Bronchial epithelial cell (primary cell): ENCODE measurements at places on chromosomes 4 and X. TPM values are rescaled to one million over a fixed set of nuclear protein-coding genes. Genes with fewer than 3 reads are reported as not detected.

Gene REELD1
- total RNA-seq = under 0.01 TPM in 1 of 2 replicates, not detected in the other

DNA sequence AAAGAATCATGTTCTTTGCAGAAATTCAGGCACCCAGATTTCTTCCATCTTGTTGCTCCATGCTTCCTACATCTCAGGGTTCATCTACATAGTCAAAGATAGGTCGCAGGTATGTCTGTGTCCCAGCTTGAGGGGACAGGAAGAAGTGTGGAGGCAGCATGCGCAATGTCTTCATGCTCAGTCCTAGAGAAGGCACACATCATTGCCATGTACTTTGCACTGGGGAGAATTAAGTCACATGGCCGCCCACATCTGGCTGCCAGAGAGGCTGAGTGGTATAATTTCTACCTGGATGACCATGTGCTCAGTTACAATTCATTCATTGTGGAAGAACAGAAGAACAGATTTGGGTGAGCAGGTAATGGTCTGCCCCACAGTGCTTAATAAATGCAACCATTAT lies 54.1 kb downstream of the GAB1 start:
- DNase-seq = no peak

Gene DUSP21
- not detected in 2 replicates for total RNA-seq

Gene APLN
- under 0.01 and 0.13 TPM in 2 replicates for total RNA-seq

Gene ASB5
- total RNA-seq = not detected in 2 replicates

Gene GLRA2
- total RNA-seq = not detected in 2 replicates

- DNase-seq = no peak
These were observed 47.6 kb upstream of the NKAP start for GRCh38 chrX:119991005-119991787.

- DNase-seq = no peak
These were observed 43.7 kb downstream of the FAT4 start for GRCh38 chr4:125358453-125358852.

- no peak for DNase-seq
These were observed 79.5 kb downstream of the SPRY1 start for GRCh38 chr4:123476089-123476488.

DNA sequence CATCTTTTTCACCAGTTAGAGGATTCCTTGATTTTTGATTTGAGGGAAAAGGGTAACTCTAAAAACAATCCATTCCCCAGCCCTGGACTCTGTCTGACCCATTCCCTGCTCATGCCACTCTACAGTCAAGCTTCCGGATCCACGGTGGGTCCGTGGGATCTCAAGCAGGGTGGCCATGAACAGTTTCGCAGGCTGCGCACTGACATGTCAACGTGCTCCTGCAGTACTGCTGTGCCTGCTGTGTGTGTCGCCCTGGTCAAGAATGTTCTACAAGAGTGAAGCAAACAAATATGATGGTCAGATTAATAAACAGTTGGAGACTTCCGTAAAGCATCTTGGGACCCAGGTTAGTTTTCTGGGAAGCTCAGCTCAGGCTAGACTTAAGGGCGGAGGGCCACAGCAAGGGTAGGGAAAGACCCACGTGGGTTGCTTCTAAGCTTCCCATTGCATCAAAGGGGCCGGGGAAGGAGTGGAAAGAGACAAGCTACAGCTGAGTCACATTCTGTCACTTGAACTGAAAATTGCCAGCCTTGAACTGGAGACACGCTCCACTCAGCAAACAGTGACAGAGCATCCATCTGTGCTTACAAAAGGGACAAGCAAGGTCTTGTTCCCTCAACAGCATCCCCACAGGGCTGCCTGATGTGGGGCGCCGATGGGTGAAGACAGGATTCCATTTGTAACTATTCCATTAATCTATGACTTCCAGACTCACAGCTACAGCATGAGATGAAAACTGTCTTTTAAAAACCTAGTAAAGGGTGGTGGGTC lies 81.8 kb downstream of the MTMR1 start:
- DNase-seq = no peak

Gene ART3
- under 0.01 TPM in 1 of 2 replicates, not detected in the other for total RNA-seq

DNA sequence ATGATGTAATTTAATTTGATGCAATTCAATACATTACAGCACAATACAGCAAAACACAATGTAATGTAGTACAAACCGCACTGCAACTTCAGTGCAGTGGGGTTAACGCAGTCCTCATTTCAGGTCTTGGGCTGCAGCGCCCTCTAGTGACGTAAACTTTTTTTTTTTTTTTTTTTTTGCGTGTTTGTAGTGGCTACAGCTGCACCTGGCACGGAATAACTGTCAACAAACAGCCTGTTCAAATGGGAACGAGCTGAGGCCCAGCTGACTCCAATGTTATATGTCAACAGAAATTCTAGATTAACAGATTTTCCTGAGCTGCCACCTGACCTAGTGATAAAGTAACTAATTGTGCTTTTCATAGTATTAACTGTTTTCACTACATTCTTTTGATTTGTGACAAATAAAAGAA lies 33.5 kb upstream of the RASSF6 start:
- DNase-seq = peak; percentile 38

Gene PPA2
- 91.1 and 97.3 TPM in 2 replicates for total RNA-seq

DNA sequence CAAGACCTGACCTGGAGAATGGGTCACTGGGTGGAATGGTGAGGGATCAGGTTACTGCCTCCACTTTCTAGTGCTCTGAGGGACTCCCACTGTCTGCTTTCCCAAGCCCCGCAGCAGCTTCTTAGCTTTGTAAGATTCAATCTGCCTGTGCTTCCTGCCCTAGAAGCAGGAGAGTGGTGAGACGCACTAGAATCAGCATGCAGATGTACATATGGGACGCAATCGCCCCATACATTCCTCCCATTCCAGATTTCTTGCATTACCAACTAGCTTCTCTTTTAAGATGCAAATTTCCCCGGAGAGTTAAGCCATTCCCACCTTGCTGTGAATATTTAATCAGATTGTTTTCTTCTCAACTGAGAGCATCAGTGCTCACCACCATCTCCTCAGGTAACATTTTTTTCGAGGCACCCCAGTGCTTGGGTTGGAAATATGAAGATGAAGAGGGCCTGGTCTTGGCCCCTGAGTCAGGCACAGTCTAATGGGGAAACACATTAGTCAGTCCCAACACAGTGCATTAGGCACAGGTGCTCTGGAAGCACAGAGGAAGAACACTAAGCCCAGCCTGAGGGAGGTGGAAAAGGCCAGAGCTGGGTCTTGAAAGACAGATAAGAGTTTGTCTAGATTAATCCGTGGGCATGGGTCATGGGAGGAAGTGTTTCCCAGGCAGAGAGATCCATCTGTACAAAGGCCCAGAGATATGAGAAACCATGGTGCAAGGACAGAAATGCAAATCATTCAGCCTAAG lies 66.7 kb upstream of the PRPS1 start:
- DNase-seq = no peak

- DNase-seq = no peak
These were observed 5.4 kb upstream of the BBS7 start for GRCh38 chr4:121875652-121876051.

GRCh38 chrX:19855700-19856381 lies 31.6 kb downstream of the SH3KBP1 start:
- DNase-seq = peak; percentile 21

- DNase-seq = no peak
These were observed 466.3 kb downstream of the NAF1 start for GRCh38 chr4:162700358-162700757.

Gene C1QTNF7
- total RNA-seq = not detected in 2 replicates

- no peak for DNase-seq
These were observed 9.3 kb upstream of the HOPX start for GRCh38 chr4:56690393-56690792.

DNA sequence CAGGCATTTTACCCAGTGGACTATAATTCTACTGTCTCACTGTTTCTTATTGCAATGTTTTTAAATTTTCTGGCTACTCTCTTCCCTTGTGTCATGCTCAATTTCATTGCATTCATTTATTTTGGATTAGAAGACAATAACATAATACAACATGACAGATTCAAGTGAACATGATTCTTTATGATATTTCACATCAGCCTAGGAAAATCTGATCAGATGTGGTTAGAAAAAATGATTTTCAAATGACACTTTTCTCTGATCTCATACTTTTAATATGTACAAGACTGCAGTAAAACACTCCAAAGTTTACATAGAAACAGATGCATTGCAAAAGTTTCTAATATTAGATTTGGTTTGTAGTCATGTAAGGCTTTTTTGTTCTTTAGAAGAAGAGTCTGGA lies 586.0 kb downstream of the ACTRT1 start:
- no peak for DNase-seq

DNA sequence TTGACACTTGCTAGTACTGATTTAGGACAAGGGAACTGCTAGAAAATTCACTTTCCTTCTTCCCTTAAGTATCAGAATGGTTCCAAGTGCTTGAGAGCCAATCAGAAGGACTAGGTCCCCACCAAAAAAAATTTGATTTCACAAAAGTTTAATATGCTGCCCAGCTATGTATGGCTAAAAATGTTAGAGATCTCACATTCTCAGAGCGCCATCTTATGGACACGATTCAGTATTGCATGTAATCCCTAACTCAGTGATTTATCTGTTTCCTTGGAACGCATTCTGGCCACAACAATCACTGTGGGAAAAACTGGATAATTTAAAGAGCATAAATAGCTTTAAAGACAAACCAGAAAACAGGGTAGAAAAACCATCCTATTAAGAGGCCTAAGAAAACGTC lies 255.1 kb upstream of the GPC4 start:
- DNase-seq = peak; percentile 38

DNA sequence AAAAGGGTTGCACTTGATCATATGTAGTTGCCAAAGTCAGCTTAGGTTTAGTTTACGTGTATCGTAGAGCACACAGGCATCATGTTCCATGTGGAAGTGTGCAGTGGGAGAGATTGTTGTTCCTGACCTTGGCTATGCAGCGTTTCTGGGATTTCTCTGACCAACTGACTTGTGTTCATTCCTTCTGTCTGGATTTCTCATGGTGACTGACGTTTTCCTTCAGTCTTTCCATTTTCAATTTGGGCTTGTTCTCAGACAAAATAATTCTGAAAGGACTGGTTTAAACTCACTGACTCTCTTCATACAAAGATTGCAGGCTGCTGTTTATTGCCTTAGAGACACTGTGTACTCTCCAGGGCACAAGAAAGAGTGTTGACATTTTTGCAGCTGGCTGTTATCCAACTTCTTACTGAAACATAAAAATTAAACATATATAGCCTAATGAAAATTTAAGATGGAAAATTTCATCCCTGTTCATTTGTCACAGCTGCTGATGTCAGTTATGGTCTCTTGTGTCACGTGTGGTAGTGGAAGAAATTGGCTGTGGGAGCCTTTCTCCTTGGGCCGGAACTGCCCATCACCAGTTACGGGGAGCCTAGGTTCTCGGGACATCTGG lies 95.4 kb downstream of the TNIP2 start:
- DNase-seq = no peak

Gene BBS7
- 13.4 and 18.8 TPM in 2 replicates for total RNA-seq

DNA sequence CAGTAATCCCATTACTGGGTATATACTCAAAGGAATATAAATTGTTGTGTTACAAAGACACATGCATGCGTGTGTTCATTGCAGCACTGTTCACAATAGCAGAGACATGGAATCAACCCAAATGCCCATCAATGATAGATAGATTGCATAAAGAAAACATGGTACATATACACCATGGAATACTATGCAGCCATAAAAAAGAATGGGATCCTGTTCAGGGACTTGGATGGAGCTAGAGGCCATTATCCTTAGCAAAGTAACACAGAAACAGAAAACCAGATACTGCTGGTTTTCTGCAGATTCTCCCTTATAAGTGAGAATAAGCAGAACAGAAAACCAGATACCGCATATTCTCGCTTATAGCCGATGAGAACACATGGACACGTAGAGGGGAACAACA lies 43.5 kb downstream of the FAM193A start:
- DNase-seq = no peak

DNA sequence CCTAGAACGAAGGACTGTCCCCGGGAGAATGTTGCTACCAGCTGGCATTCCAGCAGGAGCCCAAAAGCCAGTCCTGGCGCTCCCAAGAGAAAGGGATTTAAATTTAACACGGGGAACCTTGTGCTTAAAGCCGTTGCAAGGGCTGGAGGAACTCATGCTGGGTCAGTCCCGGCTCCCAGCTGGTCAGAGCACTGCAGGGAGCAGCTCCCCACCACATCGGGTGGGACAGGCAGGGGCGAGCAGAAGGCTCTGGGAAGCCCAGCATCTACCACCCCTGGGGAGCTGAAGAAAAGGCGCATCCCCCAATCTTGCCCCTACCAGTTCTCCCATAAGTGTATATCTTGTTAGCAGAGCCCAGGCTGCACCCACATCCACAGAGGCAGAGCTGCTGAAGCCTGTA lies 15.7 kb downstream of the CFAP99 start:
- no peak for DNase-seq

- DNase-seq = no peak
These were observed 1660.3 kb upstream of the PCDH10 start for GRCh38 chr4:131488772-131489171.

DNA sequence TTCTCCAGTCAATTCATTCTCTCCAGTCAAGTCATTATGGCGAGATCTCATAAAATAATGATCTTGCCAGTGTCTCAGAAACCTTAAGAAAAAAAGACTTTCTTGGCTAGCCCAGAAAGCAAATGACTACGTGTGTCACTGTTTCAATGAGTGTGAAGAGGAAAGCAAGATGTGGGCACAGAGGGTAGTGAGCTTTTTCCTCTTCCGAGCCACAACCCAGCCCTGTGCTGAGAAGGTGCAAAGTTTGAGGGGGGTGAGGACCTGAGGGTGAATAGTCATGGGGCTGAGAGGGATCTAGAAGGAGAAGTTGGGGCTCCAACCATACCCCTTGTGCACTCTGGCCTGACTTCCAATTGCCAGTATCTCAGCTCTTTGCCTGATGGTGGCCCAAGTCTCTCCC lies 85.6 kb upstream of the EGFL6 start:
- DNase-seq = no peak

DNA sequence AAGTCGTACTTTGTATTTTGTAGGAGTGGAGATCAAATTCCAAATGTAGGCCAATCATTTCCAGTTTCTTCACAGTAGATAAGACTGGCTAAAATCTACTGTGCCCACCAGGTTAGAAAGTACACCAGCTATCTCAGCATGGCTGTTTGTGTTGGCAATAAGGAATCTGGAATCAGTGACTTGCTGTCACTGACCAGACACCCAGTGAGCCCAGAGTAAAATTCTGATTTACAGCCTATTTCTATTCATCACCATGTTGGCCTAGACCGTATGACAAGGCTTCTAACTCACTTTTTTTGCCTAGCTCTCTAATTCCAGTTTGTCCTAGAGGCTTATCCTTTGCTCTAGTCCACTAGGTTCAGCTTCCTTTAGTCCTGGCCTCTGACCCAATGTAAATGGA lies 25.4 kb downstream of the SMIM43 start:
- DNase-seq = no peak

Gene NUDT10
- total RNA-seq = 0.64 and 0.79 TPM in 2 replicates

Gene WNK3
- total RNA-seq = 0.26 and 0.51 TPM in 2 replicates

Gene F9
- total RNA-seq = not detected in 2 replicates

GRCh38 chrX:24659106-24659505 lies 12.0 kb upstream of the PCYT1B start:
- no peak for DNase-seq
